NT2/D1 (cell line): ENCODE measurements at places on chromosomes 3 and 15.

DNA sequence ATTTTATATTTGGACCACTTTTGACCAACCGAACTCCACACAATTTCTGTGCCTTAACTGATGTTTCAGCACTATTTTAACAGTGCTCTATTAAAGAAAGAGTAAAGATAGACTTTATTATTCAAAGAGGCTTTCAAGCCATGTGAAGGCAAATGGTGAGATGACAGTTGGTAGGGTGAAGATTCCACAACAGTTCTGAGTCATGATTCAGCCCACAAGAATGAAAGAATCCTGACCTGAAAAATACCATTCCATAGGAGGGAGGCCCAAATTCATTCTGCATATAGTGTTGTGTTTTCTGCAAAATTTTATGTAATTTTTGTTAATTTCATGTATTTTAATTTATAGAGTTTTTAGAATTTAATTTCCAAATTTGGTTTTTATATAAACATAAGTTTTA is 135.6 kb upstream of the STAC start:
- DNase-seq = no peak

- no peak for DNase-seq
Observed at GRCh38 chr3:111989061-111989678, 9.6 kb upstream of the TAGLN3 start.

DNA sequence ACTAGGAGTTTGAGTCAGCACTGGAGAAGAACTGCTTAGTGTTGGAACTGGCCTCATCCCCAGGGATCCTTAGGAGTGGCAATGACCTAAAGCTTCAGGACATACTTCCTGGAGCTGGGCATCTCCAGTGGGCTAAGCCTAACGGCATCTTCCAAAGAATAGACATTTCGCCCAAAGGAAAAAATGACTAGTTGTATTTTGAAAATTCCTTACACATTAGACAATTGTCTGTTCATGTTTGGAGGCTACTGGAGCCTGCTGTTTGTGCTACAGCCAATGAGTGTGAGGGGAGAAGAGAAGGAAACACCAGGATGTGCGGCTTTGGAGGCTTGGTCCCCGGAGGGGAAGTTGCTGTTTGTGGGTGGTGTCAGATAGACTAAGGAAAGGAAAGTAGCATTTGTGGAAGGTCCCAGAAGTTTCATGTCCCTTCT is 77.6 kb downstream of the POLR2M start:
- no peak for DNase-seq

- no peak for DNase-seq
Observed at GRCh38 chr15:43877371-43877770, 50.6 kb downstream of the WDR76 start.

DNA sequence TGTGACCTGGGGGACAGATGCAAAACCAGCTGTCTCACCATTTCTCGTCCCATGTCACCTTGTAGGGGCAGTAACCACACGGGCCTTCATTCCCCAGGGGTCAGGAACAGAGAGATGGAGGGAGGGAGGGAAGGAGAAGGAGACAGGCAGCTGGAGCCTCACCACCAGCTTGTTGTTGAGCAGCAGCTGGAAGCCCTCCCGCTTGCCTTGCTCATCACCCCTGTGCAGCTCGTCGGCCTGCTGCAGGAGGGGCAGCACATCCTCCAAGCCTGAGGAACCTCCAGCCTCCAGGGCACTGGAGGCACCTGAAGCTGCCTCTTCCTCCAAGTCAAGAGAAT is 10.3 kb downstream of the RMDN3 start:
- DNase-seq = no peak

- DNase-seq = no peak
Observed at GRCh38 chr15:55484917-55485672, 22.9 kb downstream of the DNAAF4 start.
